ENCODE measurements at places on chromosomes 3 and 15.
A peak's percentile ranks its signal among the peaks of the same experiment; 100 is the strongest.

DNA sequence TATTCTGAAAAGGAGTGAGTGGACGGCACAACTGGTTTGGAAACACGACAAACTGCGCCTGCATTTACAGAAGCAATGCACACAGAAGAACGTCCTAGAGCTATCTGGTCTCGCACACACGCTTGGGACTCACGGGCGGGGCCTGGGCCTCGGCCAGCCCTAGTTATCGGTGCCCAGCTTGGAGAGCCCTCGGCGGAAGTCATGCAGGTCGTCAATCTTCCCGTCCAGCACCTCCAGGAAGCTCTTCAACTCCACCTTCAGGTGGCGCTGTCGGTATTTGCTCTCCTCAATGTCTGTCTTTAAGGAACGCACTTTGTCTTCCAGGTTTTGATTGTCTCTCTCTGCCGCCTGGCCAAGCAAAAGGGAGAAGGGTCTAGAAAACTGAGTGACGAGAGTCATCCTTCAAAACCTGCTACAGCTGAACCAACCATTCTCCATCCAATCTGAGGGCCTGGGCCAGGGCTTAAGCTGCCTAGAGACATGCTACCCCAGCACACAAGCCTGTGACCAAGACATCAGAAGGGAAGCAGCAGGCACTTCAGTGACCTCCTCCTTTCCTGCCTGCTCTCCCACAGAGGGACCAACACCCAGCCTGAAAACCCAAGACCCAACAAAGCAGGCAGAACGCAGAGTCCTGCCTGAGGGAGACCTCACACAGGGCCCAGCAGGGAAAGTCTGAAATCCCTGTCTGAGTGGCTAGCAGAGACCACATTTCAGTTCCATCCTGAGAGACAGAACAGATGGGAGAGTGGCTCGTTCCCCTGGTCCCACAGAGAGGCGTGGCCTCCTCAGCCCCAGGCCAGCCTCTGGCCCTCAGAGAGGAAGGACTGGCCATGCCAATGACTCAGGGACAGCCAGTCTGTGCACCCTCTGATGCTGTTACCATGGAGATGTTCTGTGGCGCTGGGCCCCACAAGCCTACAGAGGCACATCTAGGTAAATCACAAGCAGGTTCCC lies 40.4 kb downstream of the WHAMM start:
- DNase-seq, result no peak

DNA sequence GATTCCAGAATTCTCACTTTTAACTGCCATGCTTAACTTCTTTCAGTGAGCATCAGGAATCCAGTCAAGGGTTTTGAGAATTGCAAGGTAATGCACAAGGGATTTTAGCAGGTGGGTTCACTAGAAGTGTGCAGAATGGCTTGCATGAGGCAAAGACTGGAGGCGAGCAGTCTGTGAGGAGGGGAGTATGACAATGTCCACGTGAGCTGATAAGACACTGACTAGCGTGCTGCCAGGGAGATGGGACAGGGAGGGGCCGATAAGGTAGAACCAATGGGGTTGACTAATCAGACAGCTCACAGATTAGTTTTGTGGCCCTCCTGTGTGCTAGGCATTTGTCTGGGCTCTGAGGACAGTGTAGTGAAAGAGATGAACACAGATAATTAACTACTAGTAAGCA lies 102.0 kb upstream of the DAZL start:
- no peak for DNase-seq

- no peak for DNase-seq
Observed at GRCh38 chr15:40746916-40747418, 8.1 kb downstream of the RMDN3 start.

DNA sequence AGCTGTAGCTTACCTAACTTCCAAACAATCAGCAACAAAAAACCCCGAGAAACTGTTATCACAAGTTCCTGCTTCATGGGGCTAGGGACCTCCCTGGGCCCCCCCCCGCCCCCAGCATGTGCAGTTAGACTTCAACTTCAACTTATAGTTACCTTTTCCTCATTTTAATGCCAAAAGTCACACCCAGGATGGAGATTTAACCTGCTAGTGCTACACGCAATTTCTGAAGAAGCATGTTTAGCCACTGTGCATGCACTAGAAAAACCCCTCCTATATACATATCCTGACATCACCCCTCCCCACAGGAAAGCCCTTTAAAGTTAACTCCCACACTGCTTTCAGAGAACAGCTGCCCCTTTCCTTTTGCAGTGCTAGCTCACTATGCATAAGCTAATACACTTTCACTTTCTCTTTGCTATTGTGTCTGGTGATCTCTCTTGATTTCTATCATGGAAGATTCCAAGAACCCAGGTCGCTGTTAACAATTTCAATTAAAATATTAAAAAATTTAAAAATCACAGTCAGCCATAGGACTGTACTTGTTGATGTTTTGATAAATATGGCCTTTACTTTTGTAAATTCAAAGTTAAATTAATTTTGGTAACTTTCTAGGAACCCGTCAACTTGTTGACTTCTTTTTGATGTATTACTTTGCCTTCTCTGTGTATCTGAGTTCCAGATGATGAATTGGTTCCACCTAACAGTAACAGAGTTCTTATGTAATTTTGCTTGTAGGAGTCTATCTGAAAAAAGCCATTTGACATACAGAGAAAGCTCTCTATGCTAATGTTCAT lies 75.2 kb upstream of the ACAD9 start:
- peak; percentile 16 for DNase-seq

DNA sequence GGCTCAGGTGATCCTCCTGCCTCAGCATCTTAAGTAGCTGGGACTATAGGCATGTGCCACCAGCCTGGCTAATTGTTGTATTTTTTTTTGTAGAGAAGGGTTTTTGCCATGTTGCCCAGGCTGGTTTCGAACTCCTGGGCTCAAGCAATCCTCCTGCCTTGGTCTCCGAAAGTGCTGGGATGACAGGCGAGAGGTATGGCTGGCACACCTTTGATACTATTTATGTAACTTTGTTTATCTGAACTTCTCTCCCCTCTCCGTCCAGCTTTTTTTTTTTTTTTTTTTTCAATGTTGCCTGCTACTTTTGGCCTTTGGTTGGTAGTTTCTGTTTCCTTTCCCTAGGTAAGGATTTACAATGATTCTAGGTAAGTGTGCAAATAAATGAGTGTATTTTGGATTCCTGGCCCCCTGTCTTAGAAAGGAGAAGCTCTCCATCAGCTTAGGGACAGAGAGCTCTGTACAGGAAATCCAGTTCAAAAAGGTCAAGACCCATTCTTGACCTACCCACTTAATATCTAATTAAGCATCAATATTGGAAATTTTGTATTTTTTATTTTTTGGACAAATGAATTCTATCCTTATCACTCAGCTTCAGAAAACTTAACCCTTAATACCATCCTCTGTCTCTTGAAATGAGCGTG lies 6.8 kb downstream of the ARL6IP5 start:
- no peak for DNase-seq

- no peak for DNase-seq
Observed at GRCh38 chr3:170724599-170725280, 138.9 kb upstream of the SLC7A14 start.

DNA sequence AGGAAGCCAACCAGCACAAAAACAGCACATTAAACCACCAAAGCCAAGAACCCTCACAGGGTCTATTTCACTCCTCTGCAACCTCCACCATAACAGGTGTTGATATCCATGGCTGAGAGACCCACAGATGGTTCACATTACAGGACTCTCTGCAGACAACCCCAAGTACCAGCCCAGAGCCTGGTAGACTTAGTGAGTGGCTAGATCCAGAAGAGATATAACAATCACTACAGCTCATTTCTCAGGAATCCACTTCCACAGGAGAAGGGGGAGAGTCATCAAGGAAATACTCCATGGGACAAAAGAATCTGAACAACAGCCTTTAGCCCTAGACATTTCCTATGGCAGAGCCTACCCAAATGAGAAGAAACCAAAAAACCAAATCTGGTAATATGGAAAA lies 168.1 kb upstream of the CD96 start:
- DNase-seq, result no peak

DNA sequence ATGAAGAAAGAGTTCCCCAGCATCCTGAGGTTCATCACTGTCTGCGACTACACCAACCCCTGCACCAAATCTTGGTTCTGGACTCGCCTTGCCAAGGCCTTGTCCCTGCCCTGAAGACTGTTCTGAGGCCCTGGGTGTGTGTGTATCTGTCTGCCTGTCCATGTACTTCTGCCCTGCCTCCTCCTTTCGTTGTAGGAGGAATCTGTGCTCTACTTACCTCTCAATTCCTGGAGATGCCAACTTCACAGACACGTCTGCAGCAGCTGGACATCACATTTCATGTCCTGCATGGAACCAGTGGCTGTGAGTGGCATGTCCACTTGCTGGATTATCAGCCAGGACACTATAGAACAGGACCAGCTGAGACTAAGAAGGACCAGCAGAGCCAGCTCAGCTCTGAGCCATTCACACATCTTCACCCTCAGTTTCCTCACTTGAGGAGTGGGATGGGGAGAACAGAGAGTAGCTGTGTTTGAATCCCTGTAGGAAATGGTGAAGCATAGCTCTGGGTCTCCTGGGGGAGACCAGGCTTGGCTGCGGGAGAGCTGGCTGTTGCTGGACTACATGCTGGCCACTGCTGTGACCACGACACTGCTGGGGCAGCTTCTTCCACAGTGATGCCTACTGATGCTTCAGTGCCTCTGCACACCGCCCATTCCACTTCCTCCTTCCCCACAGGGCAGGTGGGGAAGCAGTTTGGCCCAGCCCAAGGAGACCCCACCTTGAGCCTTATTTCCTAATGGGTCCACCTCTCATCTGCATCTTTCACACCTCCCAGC lies 2.9 kb downstream of the MYD88 start:
- DNase-seq, result no peak

- no peak for DNase-seq
Observed at GRCh38 chr15:101469520-101470288, 19.8 kb downstream of the PCSK6 start.

DNA sequence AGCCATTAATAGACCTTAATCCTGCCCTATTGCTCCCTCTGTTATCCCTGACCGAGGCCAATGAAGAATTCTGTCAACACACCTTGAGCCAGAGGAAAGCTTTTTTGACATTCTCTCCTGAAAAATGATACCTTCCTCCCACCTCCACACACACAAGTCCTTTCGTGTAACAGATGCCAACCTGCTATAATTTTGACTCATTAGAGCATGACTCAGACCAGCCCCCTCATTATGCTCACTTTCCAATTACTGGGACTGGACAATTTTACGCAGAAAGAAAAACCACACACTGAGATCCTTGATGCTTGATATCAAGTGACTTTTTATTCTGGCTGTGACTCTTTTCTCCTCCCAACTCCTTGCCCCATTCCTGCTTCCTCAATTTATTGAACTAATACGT lies 50.9 kb downstream of the LSAMP start:
- DNase-seq, result no peak

DNA sequence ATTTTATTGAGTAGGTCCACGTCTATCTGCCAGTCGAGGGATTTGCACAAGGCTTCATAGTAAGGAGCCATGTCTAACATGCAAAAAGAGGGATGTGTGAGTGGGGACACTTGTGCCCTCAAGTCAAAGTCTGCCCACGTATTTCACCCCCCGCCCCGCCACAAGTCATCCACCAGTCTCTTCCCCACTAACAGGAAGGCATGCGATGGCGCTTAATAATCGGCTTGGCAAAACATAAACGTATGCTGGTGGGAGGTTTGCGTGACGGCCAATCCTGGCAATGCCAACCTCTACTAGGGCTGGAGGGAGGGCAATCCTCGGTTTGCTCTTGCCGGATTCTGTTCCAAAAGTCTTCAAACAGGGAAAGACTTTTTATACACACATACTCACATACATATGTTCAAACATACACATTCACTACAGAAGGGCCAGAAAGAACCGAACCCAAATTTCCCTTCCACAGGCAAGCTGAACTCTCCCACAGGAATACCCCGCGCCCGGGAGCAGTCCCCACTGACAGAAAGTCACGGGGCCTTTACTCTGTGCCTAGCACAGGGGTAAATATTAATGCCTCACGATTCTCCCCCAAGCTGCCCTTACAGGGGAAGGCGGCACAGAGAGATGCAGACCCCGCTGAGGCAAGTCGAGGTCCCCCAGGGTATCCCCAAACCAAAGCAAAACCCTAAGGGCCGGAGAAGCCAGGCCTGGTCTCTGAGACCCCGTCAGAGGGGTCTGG lies 675 bp downstream of the PSMD6 start:
- DNase-seq, result peak; percentile 16

DNA sequence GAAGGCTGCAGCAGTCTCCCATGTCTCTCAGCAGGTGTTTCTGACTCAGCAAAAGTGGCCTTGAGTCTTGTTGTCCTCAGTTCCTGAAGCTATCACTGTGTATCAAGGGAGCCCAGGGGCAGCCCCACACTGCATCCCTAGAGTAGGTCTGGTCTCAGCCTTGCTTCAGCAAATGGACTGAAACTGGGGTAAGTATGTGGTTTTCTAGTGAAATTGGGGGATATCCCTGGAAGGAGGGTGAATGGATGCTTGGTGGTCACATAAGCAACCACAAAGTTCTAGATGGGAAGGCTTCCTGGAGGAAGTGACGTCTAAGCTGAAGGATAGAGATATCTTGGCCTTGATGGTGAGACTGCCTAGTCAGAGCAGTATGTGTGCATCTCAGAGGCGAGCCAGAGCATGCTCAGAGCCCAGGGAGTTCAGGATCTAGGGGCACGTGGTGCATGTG lies 38.4 kb downstream of the TMEM158 start:
- DNase-seq, result no peak

- no peak for DNase-seq
Observed at GRCh38 chr3:197550489-197550888, 5.3 kb downstream of the BDH1 start.

DNA sequence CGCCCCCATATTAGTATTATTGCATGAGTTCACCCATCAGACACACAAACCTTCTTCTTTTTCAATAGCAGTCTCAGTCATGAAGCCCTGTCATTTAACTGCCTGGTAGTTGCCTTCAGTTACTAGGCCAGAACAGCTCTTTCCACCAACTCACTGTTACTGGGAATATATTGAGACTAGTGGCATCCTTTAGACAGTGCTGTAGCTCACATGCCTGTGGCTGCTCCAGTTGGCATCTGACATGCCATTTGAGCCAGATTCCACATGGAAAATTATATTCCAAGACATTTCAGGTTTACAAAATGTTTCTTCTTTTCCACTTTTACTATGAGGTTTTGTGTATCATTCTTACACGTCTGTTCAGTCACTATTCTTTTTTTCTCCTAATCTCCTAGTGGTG lies 146.1 kb downstream of the GHSR start:
- DNase-seq, result no peak

DNA sequence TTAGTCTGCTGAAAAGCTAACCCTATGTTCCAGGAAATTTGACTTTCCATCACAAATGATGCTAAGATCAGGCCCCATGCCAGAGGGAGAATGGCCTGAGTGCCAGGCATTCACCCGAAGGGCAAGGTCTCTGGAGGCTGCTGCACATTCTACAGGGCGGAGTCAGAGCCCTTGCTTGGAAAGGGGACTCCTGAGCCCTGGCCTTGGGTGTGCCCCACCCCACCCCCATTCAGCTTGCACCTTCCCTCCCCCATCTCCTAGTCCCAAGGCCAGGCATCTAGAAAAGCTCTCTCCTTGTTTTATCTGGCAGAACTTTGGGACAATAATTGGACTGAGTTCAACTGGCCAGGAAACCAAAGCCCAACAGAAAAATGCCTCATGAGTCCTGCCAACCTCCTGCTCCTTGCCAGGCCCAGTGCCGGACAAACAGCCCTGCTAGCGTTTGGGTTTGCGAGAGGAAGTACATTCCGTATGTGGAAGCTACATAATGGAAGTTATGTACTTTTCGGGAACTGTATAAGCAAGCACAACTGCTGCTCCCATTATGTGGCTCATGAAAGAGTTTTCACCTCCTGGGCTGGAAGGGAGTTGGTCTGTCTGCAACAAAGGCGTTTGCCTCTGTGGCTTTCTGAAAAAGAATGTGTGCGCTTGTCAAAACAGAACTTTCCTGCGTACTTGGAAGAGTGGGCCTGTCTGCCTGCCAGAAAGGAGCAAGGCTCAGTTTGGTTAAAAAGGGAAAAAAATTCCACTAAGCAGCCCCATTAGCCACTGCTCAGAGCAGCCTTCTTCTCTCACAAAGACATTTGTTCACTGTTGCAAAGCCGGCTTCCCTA lies 321.5 kb upstream of the CTNNB1 start:
- no peak for DNase-seq
